ENCODE measurements at places on chromosomes 16 and 17.

DNA sequence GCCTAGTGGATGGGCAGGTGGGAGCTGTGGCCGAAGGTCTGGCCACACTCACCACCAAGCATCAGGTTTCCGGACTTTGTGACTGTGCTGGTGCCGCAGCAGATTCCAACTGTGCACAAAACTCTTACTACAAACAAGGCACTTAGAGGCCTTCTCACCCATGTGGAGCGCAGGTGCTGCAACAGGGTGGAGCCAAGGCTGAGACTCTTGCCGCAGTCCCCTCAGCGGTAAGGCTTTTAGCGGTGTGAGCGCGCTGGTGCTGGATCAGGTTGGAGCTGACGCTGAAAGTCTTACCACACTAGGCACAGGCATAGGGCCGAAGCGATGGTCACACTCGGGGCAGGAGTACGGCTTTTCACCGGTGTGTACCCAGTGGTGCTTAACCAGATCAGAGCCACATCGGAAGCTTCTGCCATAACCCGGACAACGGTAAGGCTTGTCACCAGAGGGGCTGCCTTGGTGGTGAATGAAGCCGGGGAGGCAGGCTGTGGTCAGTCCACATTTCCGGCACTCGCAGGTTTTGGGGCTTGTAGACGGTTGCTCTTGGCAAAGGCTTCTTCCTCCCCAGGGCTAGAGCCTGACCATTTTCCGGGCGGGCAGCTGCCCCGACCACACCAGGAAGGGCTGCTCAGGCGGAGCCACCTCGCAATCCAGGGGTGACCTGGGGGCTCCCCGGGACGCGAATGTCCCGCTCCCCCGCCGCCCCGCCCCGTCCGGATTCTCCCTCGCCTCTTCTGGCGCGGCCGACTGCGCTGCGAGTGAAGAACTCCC lies 1.0 kb upstream of the ARMC5 start:
- DNase-seq: no peak

DNA sequence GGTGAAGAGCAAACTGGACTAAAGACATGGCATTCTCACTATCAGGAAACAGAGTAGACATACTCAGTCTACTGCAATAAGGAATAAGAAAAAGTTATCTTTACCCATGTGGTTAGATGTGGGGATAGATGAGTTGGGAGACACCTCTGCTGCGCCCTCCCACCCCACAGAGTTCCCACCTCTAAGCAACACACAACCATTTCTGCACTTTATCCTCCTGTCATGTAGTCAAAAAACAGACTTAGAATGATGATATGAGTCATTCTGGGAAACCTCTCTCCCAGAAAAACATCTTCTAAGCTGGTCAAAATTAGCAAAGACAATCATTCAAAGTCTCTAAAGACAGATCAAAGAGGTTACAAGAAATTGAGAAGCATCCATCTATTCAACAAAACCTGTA lies 94.9 kb downstream of the CACNG1 start:
- no peak for DNase-seq

- DNase-seq: no peak
Measured at GRCh38 chr17:29004081-29004692, 1.6 kb downstream of the SEZ6 start.

GRCh38 chr16:89855986-89856385 lies 17.4 kb upstream of the TCF25 start:
- no peak for DNase-seq

GRCh38 chr17:57985675-57985974 lies 2.4 kb downstream of the VEZF1 start:
- no peak for DNase-seq

DNA sequence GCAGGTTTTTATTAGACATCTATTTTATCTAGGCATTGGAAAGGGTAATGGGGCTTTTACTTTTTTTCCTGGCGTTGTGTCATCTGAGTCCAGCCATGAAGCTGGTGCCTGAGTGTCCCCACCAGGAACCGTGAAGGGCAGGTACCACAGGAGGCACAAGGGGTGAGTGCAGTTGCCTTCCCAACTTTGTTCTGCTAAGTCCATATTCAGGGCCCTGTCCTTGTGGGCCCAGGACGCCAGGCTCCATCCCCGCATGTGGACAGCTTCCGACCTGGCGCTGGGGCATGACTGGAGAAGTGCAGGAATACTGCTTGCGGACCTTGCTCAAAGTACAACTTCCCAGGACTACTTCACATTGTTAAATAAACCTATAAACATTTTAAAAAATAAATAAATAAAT lies 60.6 kb downstream of the KPNA2 start:
- DNase-seq: no peak

DNA sequence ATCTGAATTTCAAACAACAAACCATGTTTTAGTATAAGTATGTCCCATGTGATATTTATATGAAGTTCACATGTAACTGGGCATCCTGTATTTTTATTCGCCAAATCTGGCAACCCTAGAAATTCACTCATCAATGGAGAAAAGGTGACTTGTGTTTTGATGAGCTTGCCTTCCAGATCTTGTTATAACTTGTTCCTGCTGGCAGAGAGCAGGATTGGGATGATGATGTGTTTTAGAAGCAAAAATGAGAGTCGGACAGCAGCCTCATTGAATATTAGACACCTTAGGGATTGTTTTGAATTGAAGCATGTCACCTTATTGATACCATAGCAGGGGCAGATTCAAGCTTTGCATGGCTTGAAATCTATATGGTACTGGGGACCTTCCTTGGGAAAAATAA lies 85.4 kb upstream of the MED13 start:
- no peak for DNase-seq

DNA sequence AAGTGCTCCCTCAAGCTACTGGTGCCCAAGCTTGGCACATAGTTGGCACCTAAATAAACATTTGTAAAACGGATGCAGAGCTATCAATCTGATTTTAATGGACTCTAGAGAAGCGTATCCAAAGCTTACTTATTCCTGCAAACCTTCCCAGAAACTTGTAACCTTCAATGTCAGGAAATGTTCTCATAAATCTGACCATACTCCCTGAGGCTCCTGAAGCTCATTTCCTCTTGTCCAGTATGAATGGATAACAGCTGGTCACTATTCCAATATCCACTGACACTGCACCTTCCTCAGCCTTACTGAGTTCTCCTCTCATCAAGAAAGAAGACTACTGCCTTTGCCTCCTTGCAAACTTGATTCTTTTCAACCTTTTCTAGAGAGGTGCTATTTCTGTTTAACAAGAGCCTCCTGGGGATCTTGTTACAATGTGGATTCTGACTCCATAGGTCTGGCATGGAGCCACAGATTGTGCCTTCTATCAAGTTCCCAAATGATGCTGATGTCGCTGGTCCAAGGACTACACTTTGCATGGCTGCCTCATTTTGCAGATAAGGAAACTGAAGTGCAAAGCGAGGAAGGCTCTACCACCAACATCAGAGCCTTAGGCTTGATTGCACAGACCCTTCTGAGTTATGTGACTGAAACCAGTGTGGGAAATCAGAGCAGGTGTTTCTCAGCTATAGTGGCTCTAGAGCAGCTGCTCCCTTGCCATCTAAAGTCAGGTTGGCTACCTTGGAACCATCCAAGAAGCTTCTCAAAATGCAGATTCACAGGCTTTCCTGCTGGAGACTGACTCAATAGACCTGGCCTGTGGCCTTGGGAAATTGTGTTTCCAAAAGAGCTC lies 377.8 kb downstream of the SOX9 start:
- no peak for DNase-seq

DNA sequence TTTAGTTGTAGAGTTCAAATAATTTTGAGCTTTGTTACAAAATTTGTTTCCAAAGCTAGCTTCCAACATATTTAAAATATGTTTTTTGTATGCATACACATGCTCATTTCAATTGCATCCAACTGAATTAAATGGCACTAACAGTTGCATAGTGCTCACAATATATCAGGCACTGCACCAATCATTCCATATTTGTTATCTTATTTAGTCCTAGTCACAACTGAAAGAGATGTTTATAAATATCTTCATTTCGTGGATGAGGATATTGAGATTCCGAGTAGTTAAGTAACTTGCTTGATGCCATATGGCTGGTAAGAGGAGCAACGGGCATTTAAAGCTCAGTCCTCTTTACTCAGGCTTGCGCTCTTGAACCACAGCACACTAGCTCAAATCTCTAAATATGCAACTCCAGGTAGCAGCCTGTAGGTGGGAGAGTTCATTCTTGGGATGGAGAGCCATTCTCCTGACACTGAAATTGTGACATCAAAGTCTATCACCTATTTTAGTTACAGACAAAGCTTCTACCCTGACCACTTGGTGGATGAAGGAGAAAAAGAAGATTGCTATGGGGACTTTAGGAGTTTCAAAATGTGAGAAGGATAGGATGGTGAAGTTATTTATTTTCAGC lies 118.0 kb upstream of the CA10 start:
- no peak for DNase-seq

DNA sequence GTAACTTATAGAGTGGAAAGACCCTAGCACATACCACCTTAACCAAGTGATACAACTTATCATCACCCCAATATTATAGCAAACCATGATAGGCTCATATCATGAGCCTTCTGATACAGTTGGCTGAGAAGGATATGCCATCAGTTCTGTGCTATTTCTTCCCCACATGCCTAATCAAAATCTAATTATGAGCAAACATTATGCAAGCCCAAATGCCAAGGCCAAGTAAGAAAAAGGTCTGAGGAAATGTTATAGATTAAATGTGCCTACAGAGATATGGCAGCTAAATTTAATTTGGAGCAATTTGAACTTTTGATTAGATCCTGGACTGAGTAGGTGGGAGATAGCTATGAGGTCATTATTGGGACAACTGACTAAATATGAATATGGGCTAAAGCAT lies 225.9 kb upstream of the PMFBP1 start:
- no peak for DNase-seq

DNA sequence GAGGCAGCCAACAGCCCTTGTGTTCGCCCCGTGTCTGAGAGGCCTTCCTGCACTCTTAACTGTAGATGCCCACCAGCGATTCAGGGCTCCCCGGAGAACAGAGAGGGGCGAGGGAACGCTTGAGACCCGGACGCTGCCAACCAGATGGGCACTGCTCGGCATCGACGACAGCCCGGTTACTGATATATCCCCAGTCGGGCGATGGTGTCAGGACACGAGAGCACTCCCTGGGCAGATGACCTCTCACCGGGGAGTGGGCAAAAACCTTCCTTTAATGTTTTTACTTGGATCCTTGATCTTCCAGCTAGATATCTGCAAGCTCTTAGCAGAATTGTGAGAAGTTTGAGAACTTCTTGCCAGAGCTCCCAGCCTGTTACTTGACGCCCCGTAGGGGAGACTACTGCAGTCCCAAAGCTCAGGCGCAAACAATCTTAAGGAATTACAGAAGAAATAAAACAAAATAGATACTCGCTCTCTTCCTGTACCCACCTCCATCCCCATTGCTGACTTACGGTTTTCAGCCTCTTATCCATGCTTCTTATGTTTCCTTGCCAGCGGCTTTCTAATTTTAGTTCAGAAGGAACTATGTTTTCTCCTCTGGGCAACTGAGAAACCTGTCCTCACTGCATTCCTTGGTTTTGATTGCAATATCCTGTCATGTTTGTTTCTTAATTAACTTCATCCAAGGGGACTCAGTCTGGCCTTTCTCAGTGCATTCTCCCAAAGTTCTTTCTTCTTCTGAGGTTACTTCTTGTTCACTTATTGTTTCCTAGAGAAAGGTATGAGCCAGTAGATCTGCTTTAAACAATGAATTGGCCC lies 845 bp downstream of the SP2 start:
- no peak for DNase-seq

GRCh38 chr16:61617219-61617783 lies 418.9 kb downstream of the CDH8 start:
- DNase-seq: no peak

DNA sequence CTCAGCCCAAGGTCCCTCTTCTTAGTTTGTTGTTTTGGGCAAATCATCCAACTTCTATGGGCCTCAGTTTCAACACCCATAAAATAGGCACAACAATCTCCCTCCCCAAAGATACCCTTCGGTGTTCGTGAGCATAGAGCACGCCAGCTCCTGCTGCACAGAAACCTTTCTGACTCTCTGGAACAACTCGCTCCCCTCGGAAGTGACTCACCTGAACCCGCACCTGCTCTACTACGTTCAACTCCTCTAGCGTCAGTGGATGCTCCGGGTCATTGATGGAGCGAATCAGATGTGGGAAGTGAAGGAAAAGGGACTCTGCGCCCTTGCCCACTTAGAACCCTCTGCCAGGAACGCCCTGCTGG lies 445 bp downstream of the CIAO2B start:
- DNase-seq: no peak

DNA sequence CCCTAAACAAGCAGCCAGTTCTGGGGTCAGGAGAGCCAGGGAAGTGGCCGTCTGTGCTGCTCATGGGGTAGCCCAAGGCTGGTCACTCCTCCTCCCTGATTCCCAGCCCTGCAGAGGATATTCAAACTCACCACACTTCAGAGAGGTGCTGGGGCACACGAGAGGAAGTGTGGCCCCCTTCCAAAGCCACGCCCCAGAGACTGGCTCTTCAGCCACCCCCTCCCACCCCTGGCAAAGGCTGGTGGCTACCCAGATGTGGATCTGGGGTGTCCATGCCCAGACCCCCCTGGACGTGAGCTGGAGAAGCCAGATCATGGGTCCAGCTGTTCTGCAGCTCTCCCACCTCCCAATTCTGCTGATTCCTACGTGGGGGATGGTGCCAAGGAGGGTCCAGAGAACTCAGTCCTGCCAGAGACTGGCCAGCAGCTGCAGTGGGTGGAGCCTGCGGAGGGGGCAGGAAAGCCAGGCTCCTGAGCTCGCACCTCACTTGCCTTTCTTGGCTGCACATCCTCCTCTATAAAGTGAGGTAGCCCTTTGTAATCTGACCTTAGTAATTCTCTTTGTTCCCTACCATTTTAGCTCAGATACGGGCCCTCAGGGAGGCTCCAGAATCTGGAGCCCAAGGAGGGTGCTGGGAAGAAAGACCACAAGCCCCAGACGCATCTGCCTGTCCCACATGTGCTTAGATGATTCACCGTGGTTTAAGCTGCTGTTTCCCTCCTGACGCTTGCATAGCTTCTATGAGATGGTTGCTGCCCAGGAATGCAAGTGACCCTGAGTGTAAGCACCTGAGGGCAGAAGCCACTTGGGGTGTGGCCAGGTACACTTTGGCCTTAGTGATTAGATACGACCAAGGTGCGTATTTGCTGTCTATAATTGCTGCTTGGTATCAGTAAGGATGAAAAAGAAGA lies 15.3 kb downstream of the SDK2 start:
- DNase-seq: no peak

- DNase-seq: no peak
Measured at GRCh38 chr16:76947749-76948148, 243.2 kb upstream of the MON1B start.

- no peak for DNase-seq
Measured at GRCh38 chr16:87017371-87018012, 299.7 kb downstream of the C16orf95 start.

DNA sequence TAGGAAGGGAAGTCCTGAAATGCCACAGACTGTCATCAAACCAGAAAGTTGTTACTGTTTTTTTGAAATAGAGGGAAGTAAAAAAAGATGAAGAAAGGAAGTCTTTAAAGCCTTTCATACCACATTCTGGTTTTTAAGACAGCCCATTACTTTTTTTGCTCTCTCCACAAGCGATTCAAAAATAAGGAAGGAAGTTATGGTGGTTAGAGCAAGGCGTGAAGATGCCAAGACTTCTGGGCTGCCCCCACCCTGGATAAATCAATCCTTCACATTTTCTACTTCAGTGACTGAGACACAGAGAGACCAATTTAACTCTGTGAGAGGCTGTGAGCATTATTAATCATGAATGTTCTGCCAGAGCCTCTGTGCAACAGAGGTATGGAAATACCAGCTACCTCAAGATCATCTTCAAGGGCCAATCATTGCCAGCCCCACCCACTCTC lies 82.3 kb upstream of the BCAR1 start:
- DNase-seq: no peak

GRCh38 chr17:74342224-74342623 lies 16.2 kb downstream of the KIF19 start:
- no peak for DNase-seq

Data from NCI-H1417 treated with DMSO at 0.1 percent for 48 hours (cell line).